GOT3 (cell line): ENCODE measurements at places on chromosomes 4 and X.

DNA sequence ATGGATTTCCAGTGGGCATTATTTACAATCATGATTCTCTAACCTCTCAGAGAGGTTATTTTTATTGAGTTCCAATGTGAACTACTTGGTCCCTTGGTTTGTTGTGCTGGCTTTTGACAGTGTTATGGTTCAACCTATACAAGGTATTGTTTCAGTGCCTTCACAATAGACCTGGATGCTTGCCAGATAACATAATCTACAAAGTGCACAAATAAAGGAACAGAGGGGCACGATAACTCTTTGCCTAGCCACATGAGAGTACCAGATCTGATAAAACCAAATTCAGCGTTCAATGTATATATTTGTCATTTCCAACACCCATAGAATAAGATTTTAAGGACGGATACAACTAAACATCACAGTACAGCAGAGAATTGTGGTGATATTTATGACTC is 120.8 kb downstream of the RASL11B start:
- no peak for DNase-seq

DNA sequence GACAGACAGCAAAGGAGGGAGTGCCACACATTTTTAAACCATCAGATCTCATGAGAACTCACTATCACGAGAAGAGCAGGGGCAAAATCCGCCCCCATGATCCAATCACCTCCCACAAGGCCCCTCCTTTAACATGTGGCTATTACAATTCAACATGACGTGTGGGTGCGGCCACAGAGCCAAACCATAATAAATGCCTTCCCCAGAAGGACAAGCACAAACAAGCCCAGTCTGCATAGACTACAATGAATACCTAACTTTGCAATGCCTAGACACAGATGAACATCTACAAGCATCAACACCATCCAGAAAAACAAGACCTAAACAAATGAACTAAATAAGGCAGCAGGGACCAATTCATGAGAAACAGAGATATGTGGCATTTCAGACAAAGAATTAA is 12.3 kb downstream of the ETDA start:
- no peak for DNase-seq

DNA sequence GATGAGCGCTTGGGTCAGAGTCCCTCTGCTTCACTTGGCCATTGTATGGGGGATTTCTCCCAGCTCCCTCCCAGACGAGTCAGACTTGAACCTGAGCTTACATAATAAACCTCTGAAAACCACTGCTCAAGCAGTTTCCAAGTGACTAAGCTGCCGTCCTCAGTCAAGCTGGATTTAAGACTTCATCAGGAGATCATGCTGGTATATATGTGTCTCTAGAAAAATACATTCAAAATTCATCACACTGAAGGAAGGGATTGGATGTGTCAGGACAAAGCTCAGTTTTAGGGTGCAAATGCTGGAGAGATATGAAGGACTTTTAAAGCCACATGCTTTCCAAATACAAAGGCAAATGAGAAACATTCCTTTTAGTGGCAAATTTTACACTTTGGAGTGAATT is 114.3 kb downstream of the QDPR start:
- DNase-seq: no peak

GRCh38 chrX:153922932-153923857 is 2.9 kb downstream of the ARHGAP4 start:
- no peak for DNase-seq

DNA sequence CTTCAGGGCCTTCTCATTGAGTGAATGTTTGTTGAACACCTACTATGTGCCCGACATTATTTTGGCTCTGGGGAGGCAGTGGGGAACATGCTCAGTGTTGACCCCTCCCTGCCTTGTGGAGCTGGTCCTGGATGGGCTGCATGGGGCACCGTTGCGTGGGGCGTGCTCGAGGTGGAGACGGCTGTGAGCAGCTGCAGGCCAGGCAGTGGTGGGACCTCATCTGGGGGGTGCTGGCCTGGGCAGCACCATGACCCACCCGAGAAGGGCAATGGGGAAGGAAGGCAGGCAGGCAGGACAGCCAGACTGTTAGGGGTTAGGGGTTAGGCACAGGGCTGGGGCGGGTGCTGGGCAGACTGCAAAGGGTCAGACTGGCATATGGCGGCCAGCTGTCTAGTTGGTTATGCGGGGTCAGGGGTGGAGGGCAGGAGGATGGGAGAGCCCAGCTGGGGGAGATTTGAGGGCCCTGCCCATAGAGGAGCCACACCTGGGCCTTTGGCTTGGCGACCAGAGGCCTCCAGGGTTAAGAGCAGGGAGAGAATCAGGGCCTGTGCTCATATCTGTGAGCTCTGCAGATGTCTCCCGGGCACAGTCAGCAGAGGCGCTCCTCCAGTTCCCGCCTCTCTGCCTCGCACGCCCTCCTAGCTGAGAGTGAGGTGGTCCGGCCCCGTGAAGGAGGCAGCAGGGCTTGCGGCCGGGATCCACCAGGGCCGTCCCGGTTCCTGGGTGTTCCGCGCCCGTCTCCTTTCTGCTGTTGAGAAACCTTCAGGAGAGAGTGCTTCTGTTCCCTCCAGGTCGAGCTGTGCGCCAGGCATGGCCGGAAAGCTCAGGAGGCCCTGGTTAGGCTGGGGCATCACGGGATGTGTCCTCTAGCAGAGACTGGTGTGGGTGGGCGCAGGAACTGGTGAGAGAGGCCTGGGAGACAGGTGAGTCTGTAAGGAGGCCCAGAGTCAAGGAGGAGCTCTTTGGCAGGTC is 73.3 kb downstream of the RGS12 start:
- DNase-seq: no peak

GRCh38 chr4:12519426-12519825 is 964.7 kb downstream of the RAB28 start:
- DNase-seq: no peak

GRCh38 chrX:106484233-106484632 is 127.5 kb upstream of the RADX start:
- no peak for DNase-seq

DNA sequence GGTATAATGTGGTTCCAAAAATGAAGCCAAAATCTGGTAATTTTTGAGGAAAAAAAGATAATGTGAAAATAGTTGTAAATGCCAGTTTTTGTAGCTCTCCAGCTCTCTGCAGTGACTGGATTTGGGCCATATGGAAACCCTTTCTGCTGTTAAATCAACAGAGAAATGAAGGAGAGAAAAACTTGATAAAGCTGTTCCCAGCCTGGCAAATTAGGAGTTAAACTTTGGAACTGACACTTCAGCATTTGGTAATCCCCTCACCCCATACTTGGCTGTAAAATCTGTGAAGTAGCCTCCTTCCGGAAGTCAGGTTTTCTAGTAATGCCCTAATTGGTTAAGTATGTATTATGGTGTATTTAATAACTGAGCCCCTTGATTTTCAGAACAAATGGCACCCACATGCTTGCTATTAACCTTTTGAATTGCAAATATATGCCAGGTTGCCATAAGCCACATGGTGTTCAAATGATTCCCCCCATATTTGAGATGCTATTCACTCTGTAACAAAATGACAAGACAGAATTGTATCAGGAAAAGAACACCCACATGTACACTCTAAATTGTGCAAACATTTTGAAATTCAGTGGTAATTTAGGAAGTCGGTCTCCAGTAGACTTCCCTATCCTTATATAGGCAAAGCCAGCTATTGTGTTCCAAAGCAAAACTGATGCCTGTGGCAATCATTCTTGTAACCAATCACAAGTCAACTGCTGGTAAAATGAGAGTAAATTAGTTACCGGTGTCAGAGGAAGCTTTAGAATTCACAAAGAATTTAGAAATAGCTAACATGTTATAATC is 96.3 kb upstream of the ADAMTS3 start:
- no peak for DNase-seq

DNA sequence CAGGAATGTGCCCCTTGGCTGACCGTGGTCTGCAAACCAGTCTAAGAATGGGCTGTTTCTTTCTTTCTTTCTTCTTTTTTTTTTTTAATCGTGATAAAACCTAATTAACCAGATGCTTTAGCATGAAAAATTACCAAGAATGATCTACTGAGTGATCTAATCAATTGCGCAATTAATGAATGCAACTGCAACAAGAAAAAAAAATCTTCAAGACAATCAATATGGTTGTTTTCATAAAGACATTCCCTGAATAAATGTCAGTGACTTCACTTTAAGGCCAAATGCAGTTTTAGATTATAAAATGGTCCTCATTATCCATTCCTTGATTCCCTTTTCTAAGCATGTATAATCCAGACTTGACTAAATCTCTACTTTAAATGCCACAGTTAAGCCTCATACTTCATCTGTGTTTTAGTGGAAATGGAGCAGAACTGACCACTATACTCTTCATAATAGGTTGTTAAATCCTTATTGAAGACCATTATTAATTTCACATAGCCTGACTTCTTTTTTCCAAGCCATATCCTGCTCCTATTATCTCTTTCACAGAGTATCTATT is 51.6 kb upstream of the SETD7 start:
- DNase-seq: no peak

GRCh38 chr4:25290490-25291067 is 22.0 kb upstream of the ZCCHC4 start:
- no peak for DNase-seq

- DNase-seq: no peak
These were observed 44.8 kb upstream of the MTMR1 start for GRCh38 chrX:150648296-150648940.

- no peak for DNase-seq
These were observed 70.8 kb downstream of the PTPN13 start for GRCh38 chr4:86664959-86665358.

DNA sequence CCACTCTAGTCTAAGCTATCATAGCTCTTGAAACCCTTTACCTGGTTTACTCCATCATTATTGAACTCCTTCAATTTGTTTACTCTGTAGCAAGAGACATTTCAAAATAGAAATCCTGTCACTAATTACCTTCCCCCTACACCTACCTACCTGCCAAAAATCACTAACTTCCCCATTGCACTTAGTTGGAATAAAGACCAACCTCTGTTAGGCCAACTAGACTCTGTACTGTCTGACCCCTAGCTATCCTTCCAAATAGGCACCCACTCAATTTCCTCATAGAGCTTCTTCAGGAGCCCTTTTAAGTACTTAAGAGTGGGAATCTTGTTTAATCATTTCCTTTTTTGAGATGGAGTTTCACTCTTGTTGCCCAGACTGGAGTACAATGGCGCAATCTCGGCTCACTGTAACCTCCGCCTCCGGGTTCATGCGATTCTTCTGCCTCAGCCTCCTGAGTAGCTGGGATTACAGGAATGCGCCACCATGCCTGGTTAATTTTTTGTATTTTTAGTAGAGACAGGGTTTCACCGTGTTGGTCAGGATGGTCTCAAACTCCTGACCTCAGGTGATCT is 8.9 kb upstream of the CDKL2 start:
- DNase-seq: no peak

GRCh38 chrX:1658071-1658491 is 43.2 kb downstream of the ASMT start:
- no peak for DNase-seq

DNA sequence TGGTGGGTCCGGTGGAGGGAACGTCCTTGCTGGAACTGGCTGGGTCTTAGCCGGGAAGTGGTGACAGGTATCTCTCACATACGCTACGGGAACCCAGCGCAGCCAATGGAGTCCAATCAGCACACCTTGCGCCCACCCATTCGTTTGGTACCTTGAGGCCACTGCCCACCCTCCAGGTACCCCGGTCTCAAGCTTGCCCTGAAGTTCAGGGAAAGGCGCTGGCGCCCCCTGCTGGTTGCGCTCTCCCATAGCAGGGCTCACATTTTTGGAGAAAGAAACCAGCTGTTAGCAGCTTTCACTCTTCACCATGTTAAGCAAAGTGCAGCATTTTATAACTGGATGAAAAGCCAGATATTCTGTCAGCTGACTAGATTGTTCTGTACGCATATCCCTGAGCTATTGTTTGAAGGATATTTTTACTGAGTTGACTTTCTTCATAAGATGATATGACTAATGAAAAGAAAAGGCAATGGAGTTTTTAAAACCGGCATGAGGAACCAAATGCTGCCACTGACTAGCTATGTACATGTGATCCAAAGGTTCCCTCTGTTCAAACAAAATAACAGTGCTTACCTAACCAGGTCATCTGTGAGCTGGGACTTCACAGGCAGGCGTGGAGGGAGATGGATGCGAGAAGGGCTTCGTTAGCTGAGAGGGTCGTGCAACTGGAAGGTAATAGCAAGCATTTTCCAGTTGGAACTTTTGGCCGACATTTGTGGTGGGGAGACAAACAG is 43.7 kb downstream of the OTOP1 start:
- DNase-seq: no peak

- no peak for DNase-seq
These were observed 66.3 kb downstream of the DCUN1D4 start for GRCh38 chr4:51909236-51909703.

- no peak for DNase-seq
These were observed 5.1 kb downstream of the HS6ST2 start for GRCh38 chrX:132953354-132953753.

GRCh38 chr4:30245140-30245539 is 475.0 kb upstream of the PCDH7 start:
- DNase-seq: no peak

- no peak for DNase-seq
These were observed 149.9 kb downstream of the CHIC2 start for GRCh38 chr4:53914313-53915016.

GRCh38 chr4:28388471-28388870 is 1527.8 kb downstream of the STIM2 start:
- DNase-seq: no peak

DNA sequence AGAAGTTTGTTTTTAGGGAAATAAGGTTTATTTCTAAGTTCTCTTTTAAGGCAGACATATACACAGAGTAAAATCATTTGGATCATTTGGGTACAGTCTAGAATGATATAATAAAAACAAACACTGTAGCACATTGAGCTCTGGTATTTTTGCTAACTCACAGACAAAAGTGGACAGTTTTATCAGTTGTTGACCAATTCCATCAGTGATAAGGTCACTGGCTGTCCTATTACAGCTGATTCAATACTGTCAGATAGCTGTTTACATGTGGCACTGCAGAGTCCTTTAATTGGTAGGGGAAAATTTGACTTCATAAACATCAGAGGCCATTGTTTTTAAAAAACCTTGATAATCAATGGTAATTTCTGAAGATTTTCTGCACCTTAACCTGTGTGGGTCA is 3.5 kb downstream of the IBSP start:
- no peak for DNase-seq

- no peak for DNase-seq
These were observed 136.5 kb downstream of the RNF150 start for GRCh38 chr4:140996766-140997165.

- DNase-seq: no peak
These were observed 2342.1 kb downstream of the PCDH7 start for GRCh38 chr4:33062155-33062806.

DNA sequence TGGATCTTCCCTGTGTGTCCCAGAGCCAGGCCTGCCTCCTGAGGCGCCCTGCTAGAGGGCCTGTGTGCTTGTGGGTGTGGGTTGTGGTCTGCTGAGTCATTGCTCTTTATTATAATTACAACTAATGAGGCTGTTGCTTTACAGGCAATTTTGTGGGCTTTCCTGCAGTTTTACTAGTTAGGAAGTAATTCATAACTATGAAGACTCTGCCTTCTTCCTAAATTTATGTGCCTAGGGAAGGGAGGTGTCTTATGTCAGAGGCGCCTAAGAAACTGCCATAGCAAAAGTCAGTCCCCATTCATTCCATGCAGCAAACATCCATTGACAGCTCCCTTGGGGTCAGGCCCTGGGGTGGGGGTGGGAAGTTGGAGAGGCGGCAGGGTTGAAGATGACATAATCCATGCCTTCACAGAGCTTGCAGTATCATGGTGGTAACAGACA is 359.2 kb downstream of the IDS start:
- no peak for DNase-seq

GRCh38 chrX:4179031-4179430 is 465.6 kb upstream of the PRKX start:
- DNase-seq: no peak
